ENCODE measurements at places on chromosomes 2 and 18. TPM values are rescaled to one million over a fixed set of nuclear protein-coding genes. Genes with fewer than 3 reads are reported as not detected.

DNA sequence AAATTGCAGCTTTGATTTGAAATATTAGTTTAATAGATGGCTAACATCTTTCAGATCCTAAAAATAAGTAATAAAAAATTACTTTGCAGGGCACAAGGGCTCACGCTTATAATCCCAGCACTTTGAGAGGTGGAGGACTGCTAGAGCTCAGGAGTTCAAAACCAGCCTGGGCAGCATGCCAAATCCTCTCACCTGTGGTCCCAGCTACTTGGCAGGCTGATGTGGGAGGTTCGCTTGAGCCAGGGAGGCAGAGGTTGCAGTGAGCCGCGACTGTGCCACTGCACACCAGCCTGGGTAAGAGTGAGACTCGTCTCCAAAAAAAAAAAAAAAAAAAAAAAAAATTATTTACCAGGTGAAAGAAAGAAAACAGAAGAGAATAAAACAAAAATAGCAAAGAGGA is 449.8 kb downstream of the NRXN1 start:
- no peak for DNase-seq
- H3K36me3 ChIP-seq: no peaks in the 10 kb centered on the region
- no peak overlapping the region for H3K27ac ChIP-seq
- no peaks in the 10 kb centered on the region for H3K27me3 ChIP-seq
- H3K4me1 ChIP-seq: no peaks in the 10 kb centered on the region

DNA sequence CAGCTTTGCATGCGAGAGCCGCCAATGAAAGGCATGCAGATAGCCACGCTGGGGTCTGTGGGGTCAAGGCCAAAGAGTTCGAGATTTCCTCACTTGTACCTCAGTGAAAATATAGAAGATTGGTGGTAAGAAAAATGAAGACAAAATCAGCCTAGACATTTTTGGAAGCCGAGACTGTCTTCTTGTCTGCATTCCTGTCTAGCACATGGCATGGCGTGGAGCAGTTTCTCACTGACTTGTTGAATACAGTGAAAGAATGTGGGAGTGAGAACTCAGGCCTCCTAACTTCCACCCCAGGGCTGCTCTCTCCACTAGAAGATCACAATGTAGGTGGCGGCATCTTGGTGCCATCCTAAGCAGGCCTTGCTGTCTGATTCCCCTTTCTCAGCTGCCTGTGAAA is 740.8 kb upstream of the HS6ST1 start:
- no peak for DNase-seq
- no peak overlapping the region for H3K27ac ChIP-seq
- H3K27me3 ChIP-seq: no peaks in the 10 kb centered on the region
- no peaks in the 10 kb centered on the region for H3K36me3 ChIP-seq
- H3K4me3 ChIP-seq: no peak overlapping the region
- no peaks in the 10 kb centered on the region for H3K4me1 ChIP-seq

DNA sequence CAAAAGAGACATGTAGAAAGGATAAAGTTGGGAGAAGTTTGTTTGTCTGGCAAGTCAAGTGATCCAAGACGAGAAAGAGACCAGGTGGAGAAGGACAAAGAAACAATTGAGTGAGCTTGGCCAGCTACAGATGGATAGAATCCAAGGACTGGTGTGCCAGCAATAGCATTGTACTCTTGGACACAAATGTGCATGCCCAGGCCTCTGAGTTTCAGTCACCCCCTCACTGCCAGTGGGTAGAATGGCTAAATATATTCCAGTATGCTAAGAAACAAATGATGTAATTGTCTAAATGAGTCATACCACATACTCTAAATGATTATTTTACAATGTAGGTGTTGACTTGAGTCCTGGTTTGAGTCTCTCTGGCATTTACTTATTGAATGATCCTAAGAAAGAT is 881.3 kb downstream of the LRRTM4 start:
- H3K4me1 ChIP-seq: no peaks in the 10 kb centered on the region
- no peak overlapping the region for H3K4me3 ChIP-seq
- no peaks in the 10 kb centered on the region for H3K27me3 ChIP-seq
- H3K27ac ChIP-seq: no peak overlapping the region

DNA sequence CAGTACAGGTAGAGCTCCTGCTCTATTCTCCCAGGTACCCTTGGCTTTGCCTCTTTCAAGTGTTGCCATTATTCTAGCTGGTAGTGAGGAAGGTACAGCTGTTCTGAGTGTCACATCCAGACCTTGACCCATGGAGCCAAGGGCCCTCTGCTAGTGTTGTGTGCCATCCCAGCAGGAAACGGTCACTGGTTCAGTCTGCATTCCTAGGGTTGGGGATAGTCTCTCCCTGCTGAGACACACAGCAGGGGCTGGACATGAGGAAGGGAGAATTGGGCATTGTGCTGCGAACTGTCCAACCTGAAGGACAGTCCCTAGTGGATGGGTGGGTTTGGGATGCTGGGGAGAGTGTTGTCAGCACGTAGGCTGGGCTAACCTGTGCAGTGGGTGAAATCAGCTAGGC is 59.1 kb downstream of the FARP2 start:
- no peak overlapping the region for H3K27ac ChIP-seq
- no peak overlapping the region for H3K4me3 ChIP-seq
- H3K36me3 ChIP-seq: peaks cover 63% of the 10 kb centered on the region
- no peaks in the 10 kb centered on the region for H3K4me1 ChIP-seq
- H3K27me3 ChIP-seq: no peaks in the 10 kb centered on the region
- DNase-seq: no peak

- no peak overlapping the region for H3K27ac ChIP-seq
- no peaks in the 10 kb centered on the region for H3K27me3 ChIP-seq
- peaks cover 16% of the 10 kb centered on the region for H3K4me1 ChIP-seq
- DNase-seq: no peak
Measured at GRCh38 chr2:181070119-181070835, 89.9 kb downstream of the UBE2E3 start.

- DNase-seq: no peak
- no peak overlapping the region for H3K4me3 ChIP-seq
- no peaks in the 10 kb centered on the region for H3K36me3 ChIP-seq
- H3K27me3 ChIP-seq: no peaks in the 10 kb centered on the region
Measured at GRCh38 chr2:68693951-68694350, 40.7 kb upstream of the ARHGAP25 start.

DNA sequence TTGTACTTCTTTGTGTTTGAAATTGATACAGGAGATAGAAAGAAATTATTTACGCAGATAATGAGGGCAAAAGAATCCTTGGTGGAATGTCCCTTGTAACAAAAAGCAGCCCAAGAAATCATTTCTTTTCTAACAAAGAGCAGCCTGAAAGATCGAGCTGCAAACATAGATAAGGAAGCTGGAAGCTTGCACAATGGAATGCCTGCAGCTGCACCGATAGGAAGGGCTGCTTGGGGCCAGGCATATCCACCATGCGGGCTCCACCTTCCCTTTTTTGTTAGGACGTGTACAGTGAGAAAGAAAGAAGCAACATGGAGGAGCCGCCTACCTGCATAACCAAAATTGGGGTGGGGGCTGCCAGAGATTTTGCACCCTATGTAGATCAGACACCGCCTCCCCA is 568.7 kb downstream of the METTL4 start:
- DNase-seq: peak; percentile 63
- no peaks in the 10 kb centered on the region for H3K36me3 ChIP-seq
- H3K27ac ChIP-seq: peak overlapping the region; percentile 61
- H3K4me3 ChIP-seq: no peak overlapping the region
- H3K27me3 ChIP-seq: no peaks in the 10 kb centered on the region
- peaks cover 8% of the 10 kb centered on the region for H3K4me1 ChIP-seq

GRCh38 chr18:51135364-51135763 is 62.1 kb downstream of the MEX3C start:
- peaks cover 4% of the 10 kb centered on the region for H3K4me1 ChIP-seq
- H3K4me3 ChIP-seq: no peak overlapping the region
- no peaks in the 10 kb centered on the region for H3K36me3 ChIP-seq
- H3K27ac ChIP-seq: no peak overlapping the region
- H3K27me3 ChIP-seq: no peaks in the 10 kb centered on the region

- no peak for DNase-seq
- no peaks in the 10 kb centered on the region for H3K27me3 ChIP-seq
- no peak overlapping the region for H3K4me3 ChIP-seq
- no peaks in the 10 kb centered on the region for H3K4me1 ChIP-seq
- no peaks in the 10 kb centered on the region for H3K36me3 ChIP-seq
Measured at GRCh38 chr2:210548031-210548430, 8.4 kb upstream of the CPS1 start.

DNA sequence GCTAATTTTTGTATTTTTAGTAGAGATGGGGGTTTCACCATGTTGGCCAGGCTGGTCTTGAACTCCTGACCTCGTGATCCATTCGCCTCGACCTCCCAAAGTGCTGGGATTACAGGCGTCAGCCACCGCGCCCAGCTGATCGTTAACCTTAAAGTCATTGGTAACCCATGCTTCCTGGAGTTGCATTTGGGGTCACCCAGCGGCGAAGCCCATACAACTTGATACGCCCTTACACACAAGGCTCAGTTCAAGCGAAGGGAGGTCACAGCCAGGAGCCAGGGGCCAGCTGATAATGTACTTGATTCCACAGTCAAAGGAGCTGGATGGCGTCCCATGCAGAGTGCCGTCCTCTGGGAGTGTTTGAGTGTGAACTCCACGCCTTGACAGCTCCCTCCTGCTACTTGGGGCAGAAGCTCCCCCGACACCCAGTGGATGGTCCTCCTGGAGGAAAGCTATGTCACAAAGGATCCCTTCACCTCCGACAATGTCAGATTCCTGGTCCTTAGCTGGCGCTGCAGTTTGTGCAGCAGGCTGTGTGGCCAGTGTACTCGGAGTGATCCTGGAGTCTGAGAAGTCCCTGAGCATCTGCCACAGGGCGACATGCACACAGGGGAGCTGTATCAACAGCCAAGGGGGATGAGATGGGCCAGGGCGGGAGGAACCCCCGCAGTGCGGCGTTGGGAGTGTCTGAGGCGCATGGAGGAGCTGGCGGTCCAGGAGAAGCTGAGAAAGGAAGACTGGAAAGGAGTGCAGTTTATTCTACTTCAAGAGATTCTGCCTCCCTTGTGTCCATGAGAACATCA is 7.9 kb downstream of the CLHC1 start:
- peaks cover 22% of the 10 kb centered on the region for H3K36me3 ChIP-seq
- no peak overlapping the region for H3K4me3 ChIP-seq
- H3K4me1 ChIP-seq: no peaks in the 10 kb centered on the region
- H3K27ac ChIP-seq: no peak overlapping the region

GRCh38 chr18:68409576-68409975 is 305.3 kb downstream of the TMX3 start:
- no peak overlapping the region for H3K27ac ChIP-seq
- H3K27me3 ChIP-seq: no peaks in the 10 kb centered on the region
- H3K4me3 ChIP-seq: no peak overlapping the region
- H3K36me3 ChIP-seq: no peaks in the 10 kb centered on the region
- H3K4me1 ChIP-seq: no peaks in the 10 kb centered on the region
- no peak for DNase-seq

DNA sequence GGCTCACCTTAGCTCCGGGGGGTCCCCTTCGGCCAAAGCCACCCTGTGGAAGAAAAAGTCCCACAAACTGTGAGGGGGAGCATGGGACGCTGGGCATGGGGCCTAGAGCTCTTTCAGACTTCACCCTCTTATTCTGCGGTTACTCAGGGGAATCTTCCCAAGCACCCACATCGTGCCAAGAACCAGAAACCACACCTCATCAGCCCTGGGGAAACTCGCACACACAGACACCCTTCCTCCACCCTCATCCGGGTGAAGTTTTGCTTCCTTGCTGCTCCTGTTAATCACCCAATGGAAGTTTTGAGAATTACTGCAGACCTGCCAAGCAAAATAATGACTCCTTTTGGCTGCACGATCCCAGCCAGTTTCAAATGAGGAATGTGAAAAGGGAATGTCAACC is 59.1 kb downstream of the COL6A3 start:
- DNase-seq: peak; percentile 28
- no peak overlapping the region for H3K4me3 ChIP-seq
- H3K4me1 ChIP-seq: no peaks in the 10 kb centered on the region
- H3K27me3 ChIP-seq: no peaks in the 10 kb centered on the region
- no peak overlapping the region for H3K27ac ChIP-seq
- H3K36me3 ChIP-seq: no peaks in the 10 kb centered on the region

DNA sequence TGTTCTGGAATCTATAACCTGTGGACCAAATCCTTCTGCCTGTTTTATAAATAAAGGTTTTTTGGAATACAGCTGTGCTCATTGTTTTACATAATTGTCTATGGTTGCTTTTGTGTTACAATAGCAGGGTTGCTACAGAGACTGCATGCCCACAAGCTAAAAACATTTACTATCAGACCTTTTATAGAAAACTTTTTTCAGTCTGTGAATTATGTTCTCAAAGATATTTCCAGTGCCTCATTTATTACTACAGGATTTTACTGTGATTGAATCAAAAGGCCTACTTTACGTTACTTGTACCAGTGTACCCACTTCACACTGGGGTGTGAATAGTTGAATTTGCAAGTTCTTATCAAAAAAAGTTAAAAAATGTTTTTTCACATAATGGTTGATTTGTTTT is 7.0 kb downstream of the KIAA1328 start:
- H3K4me1 ChIP-seq: no peaks in the 10 kb centered on the region
- peaks cover 12% of the 10 kb centered on the region for H3K36me3 ChIP-seq
- H3K4me3 ChIP-seq: no peak overlapping the region
- no peak overlapping the region for H3K27ac ChIP-seq

ACMSD gene
- total RNA-seq: not detected

KCNK3 gene
- not detected for total RNA-seq

HAAO gene
- total RNA-seq: 31.3 TPM

ROCK1 gene
- total RNA-seq: 44.0 TPM

AQP12A gene
- total RNA-seq: not detected

CMPK2 gene
- 2.4 TPM for total RNA-seq

All from endodermal cell (in vitro differentiated cells).